Central memory CD8-positive, alpha-beta T cell (primary cell): ENCODE measurements at places on chromosomes 16 and 17.

DNA sequence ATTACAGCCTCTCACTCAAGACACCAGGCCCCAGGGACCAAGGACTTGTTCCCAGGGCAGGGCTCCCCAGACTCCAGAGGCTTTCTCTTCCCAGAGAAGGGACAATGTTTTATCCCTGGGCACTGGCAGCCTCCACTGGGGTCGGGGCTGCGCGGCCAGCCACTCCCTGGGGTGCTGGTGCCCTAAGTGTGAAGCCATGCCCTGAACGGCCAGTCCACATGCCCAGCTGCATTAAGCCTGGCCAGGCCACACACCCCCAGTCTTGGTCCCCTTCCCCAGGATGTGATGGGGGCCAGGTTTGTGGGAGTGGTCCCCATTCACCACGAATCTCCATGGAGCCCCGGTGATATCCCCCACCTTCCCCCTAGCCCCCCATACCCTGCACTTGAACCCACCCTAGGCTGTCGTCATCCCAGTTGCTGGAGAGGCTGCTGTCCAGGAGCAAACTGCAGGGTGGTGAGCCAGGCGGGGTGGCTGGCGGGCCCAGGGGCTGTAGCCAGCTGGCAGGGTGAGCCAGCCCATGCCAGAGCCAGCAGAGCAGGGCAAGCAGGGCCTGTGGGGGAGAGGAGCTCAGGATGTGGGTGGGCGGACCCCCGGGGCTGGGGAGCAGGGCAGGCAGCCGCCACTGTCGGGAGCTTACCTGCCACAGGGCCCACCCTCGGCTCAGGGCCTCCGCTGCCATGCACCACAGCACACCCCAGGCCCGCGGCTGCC, 4.6 kb downstream of the PAQR4 start:
- no peak for DNase-seq
- H3K4me3 ChIP-seq: no peak overlapping the region
- peaks cover 6% of the 10 kb centered on the region for H3K4me1 ChIP-seq
- peaks cover 11% of the 10 kb centered on the region for H3K27me3 ChIP-seq

- H3K27ac ChIP-seq: no peak overlapping the region
- no peak overlapping the region for H3K4me3 ChIP-seq
- peaks cover 13% of the 10 kb centered on the region for H3K36me3 ChIP-seq
- H3K27me3 ChIP-seq: no peaks in the 10 kb centered on the region
Observed at GRCh38 chr16:87691686-87692079, 74.1 kb downstream of the KLHDC4 start.

- no peak overlapping the region for H3K4me3 ChIP-seq
- peaks cover 30% of the 10 kb centered on the region for H3K4me1 ChIP-seq
- peaks cover 4% of the 10 kb centered on the region for H3K36me3 ChIP-seq
- H3K27ac ChIP-seq: peak overlapping the region; percentile 2
- H3K27me3 ChIP-seq: no peaks in the 10 kb centered on the region
- no peak for DNase-seq
Observed at GRCh38 chr16:69600202-69600601, 34.4 kb downstream of the NFAT5 start.

GRCh38 chr17:78915872-78916632, 9.1 kb downstream of the TIMP2 start:
- peaks cover 53% of the 10 kb centered on the region for H3K27me3 ChIP-seq
- H3K4me3 ChIP-seq: no peak overlapping the region
- no peaks in the 10 kb centered on the region for H3K4me1 ChIP-seq
- peaks cover 5% of the 10 kb centered on the region for H3K36me3 ChIP-seq

- H3K4me3 ChIP-seq: no peak overlapping the region
- DNase-seq: no peak
- H3K36me3 ChIP-seq: no peaks in the 10 kb centered on the region
- H3K27me3 ChIP-seq: peaks cover 43% of the 10 kb centered on the region
- H3K27ac ChIP-seq: no peak overlapping the region
- no peaks in the 10 kb centered on the region for H3K4me1 ChIP-seq
Observed at GRCh38 chr16:21203155-21203797, 8.1 kb downstream of the ZP2 start.

DNA sequence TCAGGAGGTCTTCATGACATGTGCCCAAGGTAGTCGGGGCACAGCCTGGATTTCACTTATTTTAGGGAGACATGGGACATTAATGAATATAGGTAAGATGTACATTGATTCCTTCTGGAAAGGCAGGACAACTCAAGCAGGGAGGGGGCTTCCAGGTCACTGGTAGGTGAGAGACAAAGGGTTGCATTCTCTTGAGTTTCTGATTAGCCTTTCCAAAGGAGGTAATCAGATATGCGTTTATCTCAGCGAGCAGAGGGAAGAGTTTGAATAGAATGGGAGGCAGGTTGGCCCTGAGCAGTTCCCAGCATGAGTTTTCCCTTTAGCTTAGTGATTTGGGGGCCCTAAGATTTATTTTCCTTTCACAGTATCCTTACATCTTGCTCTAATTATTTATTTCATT, 443.8 kb upstream of the EEF2KMT start:
- DNase-seq: no peak
- H3K4me3 ChIP-seq: no peak overlapping the region
- H3K27me3 ChIP-seq: no peaks in the 10 kb centered on the region
- no peaks in the 10 kb centered on the region for H3K4me1 ChIP-seq

DNA sequence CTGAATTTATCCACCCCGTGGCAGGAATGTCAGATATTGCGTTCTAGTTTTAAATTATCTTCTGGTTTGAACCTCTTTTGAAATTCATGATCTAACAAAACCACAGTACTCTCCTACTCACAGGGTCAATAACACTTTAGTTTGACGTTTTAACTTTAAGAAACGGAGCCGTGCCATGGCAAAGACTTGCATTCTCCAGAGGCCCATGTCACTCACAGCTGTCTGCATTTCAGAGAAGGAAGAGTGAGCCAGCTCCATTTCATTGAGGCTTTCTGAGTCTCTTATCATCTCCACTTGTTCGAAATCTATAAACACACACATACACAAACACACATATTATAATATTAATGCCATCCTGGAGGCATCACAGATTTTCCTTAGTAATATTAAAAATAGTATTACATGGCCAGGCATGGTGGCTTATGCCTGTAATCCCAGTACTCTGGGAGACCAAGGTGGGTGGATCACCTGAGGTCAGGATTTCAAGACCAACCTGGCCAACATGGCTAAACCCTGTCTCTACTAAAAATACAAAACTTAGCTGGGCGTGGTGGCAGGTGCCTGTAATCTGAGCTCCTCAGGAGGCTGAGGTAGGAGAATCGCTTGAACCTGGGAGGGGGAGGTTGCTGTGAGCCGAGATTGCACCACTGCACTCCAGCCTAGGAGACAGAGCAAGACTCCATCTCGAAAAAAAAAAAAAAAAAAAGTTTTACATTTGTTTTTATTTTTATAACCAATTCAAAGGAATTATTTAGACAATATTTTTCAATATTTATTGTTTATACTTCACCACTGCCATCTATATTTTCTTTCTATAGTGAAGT, 35.6 kb downstream of the ABCA6 start:
- DNase-seq: no peak
- H3K36me3 ChIP-seq: no peaks in the 10 kb centered on the region
- no peak overlapping the region for H3K4me3 ChIP-seq
- H3K27ac ChIP-seq: no peak overlapping the region
- H3K27me3 ChIP-seq: no peaks in the 10 kb centered on the region

DNA sequence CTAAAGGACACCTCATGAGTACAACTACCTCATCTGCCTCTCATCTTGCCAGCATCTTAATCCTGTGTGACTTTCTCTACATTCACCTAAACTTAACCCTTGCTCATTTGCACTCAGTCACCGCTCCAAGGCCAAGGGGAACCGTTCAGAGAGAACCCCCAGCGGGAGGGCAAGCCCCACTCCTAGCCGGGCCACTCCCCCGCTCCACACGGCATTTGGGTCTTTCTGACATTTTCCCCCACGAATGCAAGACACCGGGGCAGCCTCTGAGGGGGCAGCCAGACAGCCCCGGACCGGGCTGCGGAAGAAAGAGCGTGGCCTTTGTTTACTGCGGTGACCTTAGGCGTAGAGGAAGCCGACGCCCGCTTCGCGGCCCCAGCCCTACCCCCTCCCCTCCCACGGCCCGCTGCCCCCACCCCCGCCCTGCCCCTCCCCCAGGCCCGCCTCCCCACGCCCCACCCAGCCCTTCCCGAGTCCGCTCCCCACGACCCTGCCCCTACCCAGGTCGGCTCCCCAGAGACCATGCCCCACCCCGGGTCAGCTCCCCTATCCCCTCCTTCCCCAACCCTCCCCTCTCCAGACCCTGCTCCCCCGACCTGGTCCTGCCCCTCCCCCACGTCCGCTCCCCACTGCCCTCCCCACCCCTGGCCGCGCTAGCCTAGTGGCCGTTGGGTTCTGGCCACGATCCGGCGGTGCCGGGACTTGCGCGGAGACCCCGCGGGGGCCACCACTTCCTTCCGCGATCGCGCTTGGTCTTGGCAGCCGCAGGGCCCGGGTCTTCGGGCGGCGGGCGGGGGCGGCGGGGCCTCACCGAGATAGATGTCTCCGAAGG, 789 bp downstream of the CSNK1D start:
- H3K27me3 ChIP-seq: no peaks in the 10 kb centered on the region
- H3K36me3 ChIP-seq: peaks cover 37% of the 10 kb centered on the region
- H3K4me3 ChIP-seq: peak overlapping the region; percentile 86
- peak overlapping the region; percentile 97 for H3K27ac ChIP-seq

DNA sequence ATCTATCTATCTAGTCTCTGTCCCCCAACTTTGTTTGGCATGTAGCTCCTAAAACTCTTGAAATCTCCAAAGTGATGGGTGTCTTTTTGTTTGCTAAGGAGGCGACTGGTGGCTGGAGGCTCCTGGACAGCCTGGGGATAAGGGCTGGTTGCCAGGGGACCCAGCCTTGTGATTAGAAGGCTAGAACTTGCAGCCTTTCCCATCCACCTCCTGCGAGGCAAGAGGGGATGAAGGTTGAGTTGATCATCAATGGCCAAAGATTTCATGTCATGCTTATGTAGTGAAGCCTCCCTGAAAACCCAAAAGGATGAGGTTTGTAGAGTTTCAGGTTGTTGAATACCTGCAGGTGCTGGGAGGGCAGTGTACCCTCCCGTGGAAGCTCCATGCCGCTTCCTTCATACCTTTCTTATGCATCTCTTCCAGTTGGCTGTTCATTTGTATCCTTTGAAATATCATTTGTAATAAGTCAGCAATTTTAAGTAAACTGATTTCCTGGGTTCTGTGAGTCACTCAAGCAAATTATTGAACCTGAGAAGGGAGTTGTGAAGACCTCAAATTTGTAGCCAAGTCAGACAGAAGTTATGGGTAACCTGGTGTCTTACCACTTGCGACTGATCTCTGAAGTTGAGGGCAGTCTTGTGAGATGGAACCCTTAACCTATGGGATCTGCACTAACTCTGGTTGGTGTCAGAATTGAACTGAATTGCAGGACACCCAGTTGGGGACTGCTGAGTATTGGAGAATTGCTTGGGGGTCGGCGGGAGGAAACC, 202.4 kb downstream of the SEC14L1 start:
- H3K36me3 ChIP-seq: peaks cover 5% of the 10 kb centered on the region
- H3K27me3 ChIP-seq: no peaks in the 10 kb centered on the region
- peaks cover 48% of the 10 kb centered on the region for H3K4me1 ChIP-seq
- no peak for DNase-seq
- peak overlapping the region; percentile 84 for H3K4me3 ChIP-seq

GRCh38 chr16:28938721-28939120, 7.0 kb downstream of the CD19 start:
- peaks cover 11% of the 10 kb centered on the region for H3K4me1 ChIP-seq
- no peak overlapping the region for H3K27ac ChIP-seq
- H3K36me3 ChIP-seq: peaks cover 7% of the 10 kb centered on the region
- H3K4me3 ChIP-seq: no peak overlapping the region

DNA sequence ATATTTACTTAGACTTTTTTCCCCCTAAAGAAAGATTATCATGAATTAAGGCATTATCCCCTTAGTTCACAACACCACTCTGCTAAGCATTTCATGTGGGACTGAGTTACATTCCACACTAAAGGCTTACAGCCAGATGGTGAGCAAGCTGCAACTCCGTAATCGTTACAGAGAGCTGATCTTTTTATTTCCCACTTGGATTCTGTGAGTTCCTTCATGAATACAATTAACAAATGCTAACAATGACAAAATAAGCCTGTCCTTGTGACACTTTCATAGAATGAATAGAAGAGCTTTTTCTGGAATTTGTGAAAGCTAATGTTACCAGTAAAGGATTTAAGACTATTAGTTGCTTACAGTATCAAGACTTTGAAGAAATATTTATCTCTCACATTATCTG, 8.7 kb downstream of the OGFOD1 start:
- DNase-seq: no peak
- no peaks in the 10 kb centered on the region for H3K27me3 ChIP-seq
- no peak overlapping the region for H3K4me3 ChIP-seq
- peaks cover 54% of the 10 kb centered on the region for H3K36me3 ChIP-seq
- H3K4me1 ChIP-seq: peaks cover 5% of the 10 kb centered on the region

DNA sequence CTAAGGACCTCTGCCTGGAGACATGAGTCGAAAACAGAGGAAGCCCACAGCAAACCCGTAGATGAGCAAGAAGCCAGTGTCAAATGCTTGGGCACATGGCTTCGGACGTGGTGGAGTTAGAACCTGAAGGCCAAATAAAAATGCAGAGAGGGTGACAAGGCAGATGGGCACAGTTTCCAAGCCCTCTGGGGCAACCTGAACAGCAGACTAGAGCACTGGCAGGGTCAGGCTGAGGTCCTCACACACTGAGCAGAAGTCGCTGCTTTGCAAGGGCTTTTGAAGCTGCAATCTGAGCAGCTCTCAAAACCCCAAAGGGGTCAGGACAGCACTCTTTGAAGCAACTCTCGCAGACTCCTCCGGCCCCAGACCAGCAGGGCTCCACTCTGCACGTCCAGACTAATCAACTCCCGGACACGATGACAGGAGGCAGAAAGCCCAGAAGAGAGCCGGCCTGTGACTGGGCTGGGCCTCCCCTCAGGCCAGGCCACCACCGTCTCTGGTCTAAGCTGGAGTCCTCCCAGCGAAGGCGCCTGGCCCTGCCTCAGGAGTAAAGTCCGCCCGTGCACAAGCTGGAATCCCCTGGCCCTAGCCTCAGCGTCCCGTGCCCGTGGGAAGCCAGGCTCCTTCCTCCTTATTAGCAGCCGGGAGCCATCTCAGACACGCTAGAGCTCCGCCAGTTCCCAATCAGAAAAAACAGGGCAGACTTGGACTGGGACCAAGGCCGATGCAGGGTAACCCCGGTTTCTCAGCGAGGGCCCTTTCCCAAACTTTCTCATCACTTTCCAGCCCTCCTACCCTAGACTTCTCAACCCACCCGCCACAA, 924 bp downstream of the SMARCD2 start:
- H3K4me3 ChIP-seq: peak overlapping the region; percentile 93
- no peaks in the 10 kb centered on the region for H3K27me3 ChIP-seq
- peaks cover 18% of the 10 kb centered on the region for H3K36me3 ChIP-seq
- DNase-seq: no peak

GRCh38 chr16:27110524-27110896, 43.8 kb downstream of the C16orf82 start:
- peaks cover 8% of the 10 kb centered on the region for H3K27me3 ChIP-seq
- H3K4me1 ChIP-seq: peaks cover 10% of the 10 kb centered on the region
